ENCODE measurements at places on chromosomes 4 and X.

DNA sequence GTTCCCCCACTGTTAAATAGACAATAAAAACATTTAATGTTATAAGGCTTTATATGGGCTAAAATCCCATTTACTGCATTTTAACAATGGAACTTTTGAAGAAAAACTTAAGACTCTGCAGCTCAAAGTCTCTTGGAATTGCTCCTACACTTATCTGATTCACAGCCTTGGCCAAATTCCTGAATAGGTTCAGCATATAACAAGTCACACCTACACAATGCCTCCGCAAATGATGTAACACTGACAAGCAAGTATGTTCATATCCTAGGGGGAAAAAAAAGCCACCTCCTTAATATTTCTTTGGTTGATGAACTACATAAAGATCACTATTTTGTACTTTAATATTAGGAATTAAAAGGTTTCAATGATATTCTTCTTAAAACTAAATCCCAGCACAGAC, 34.5 kb downstream of the RPS6KA6 start:
- no peak for DNase-seq

- DNase-seq: no peak
Observed at GRCh38 chrX:27863809-27864208, 56.0 kb downstream of the MAGEB10 start.

DNA sequence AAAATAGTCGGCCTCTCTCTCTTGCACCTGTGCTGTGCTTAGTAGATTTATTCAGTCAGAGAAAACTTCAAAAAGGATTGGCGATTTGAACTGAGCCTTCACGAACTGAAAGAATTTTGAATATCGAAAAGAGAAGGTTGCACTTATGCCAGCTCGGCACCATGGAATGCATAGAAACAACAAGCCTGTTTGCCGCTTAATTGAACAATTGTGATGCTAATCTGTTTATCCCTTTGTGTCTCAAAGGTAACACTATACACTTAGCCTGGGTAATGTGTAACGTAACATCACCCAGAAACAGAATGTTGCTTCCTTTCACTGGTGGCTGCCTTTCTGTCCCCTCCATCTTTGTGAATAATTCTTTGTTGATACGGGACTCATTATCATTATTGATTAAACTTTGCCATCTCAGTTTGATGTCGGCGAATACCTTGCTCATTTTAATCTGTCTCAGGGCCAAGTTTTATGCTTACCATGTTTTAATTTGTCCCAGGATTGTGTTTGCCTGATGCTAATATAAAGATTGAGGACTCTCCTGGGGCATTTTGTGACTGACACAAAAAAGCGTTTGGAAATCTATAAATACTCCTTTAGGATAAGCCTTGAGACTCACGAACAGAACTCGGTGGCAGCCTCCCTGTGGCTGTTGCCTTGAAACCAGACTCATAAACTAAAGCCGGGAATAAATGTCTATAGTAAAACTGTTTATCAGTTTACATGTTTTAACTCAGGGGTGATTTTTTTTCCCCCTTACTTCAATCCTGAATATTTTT, 400.5 kb downstream of the RAPGEF2 start:
- DNase-seq: no peak

DNA sequence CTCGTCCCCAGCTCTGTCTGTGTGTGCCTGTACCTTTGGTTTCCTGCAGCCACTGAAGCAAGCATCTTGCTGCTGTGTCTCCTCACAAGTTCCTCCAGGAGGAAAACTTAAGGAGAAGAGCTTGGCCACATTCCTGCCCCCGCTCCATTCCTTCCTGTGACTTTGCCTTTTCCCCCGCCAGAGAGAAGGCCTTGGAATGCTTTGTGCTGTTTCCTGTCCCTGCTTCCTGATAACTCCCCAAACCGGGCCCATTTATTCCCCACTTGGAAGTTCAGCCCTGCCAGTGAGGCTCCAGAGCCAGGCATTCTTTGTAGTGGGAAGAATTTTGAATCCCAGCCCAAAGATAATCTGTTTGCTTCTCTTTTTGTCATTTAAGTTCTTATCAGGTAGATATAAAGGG, 33.1 kb downstream of the SMIM10L2A start:
- no peak for DNase-seq

DNA sequence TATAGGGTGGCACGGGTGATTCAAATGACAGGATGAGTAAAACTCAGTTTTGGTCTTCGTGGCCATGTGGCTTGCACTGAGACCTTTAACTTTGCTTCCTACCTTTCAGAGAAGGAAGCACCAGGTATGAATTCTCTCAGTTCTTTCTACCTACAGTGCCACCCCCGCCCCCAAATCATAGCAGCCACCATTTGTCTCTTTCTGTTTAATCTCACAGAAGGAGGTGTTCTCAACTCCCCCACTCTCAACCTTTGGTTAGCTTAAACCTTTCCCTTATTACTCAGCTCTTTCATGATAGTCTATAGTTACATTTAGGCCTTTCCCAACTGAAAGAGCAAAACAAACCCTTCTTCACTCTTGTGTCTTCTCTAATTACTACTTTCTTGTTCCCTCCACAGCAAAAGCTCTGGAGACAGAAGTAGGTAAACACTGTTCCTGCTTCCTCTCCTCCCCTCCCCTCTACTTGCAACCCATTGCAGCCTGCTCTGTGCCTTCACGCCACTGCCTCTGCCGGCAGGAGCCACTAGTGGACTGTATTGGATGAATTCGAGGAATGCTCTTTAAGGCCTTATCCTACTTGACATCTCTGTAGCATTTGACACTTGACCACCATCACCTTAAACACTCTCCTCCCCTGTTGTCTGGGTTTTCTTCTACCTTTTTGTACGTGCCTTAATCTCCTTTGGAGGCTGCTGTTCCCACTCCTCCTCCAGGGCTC, 123.7 kb downstream of the AFF1 start:
- DNase-seq: no peak

DNA sequence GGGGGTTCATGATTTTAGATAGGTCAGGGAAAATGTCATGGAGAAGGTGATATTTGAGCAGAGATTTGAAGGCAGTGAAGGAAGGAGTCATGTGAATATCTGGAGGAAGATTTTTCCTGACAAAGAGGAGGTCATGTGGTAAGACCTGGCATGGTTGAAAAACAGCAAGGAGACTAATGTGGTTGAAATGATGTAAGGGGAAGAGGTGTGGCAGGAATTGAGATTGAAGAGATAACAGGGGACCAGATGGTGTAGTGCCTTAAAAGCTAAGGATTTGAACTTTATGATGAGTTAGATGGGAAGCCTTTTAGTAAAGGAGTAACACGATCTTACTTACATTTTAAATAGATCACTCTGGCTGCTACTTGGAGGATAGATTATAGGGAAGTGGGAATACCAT, 210.9 kb downstream of the RTL9 start:
- no peak for DNase-seq
